ENCODE measurements at places on chromosomes 13 and 19.

- peak; percentile 86 for DNase-seq
- no peaks in the 10 kb centered on the region for H3K36me3 ChIP-seq
- H3K4me1 ChIP-seq = peaks cover 10% of the 10 kb centered on the region
- H3K27ac ChIP-seq = peak overlapping the region; percentile 49
Observed at GRCh38 chr13:48579165-48579918, 46.5 kb upstream of the RCBTB2 start.

DNA sequence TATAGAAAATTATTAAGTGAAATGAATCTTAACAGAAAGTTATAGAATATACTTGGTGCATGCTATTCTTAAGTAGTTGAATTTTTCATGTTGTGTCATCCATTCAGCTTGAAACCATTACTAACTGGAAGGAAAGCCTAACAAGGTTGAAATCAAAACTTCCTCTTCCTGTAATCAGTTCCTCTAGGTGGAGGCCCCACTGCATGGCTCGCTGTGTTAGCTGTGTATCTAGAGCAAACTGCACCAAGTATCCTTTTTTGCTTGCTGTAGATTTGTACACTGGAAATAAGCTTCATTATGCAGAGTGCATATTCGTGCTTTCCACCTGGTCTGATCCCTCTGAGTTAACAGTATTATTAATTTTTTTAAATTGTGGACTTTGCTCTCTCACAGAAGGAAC lies 1146.1 kb downstream of the EFNB2 start:
- no peak overlapping the region for H3K27ac ChIP-seq
- H3K4me3 ChIP-seq = no peak overlapping the region
- no peaks in the 10 kb centered on the region for H3K27me3 ChIP-seq
- DNase-seq = no peak
- H3K4me1 ChIP-seq = no peaks in the 10 kb centered on the region
- H3K36me3 ChIP-seq = no peaks in the 10 kb centered on the region

DNA sequence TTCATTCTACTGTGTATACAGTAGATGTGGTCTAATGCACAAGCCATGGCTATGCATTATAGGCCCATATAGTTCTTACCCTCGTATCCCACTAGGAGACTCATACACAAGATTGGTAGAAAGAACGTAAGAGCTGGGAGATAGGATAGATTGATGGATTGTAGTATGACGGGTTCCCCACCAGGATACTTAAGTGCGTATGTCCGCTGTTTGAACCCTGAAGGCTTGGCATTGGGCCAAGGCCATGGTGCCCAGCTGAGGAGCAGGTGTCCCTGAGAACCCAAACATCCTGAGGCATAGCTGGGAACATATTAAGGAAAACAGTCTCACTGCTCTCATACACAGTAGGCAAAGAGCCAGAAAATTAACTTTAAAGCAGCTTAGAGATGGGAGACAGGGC lies 617.5 kb upstream of the KLF12 start:
- H3K27me3 ChIP-seq = no peaks in the 10 kb centered on the region
- DNase-seq = no peak
- H3K36me3 ChIP-seq = no peaks in the 10 kb centered on the region
- no peaks in the 10 kb centered on the region for H3K4me1 ChIP-seq
- H3K4me3 ChIP-seq = no peak overlapping the region

DNA sequence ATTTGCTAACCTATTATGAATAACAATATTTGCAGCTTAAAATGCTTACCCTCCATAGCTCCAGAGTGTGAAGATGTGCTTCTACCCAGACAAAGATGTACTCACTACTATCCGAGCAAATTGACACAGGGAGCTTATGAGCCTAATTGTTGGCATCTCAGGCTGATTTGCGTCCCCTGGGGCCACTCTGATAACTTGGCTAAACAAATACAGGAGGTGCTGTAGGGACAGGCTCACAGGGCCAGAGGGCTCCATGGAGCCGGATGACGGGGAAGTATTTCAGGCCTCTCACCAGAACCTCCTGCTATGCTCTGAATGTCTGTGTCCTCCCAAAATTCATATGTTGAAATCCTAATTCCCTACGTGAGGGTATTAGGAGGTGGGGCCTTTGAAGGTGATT lies 26.7 kb upstream of the C19orf12 start:
- H3K4me1 ChIP-seq = no peaks in the 10 kb centered on the region
- no peaks in the 10 kb centered on the region for H3K36me3 ChIP-seq
- no peak overlapping the region for H3K27ac ChIP-seq
- no peak for DNase-seq
- no peaks in the 10 kb centered on the region for H3K27me3 ChIP-seq
- no peak overlapping the region for H3K4me3 ChIP-seq

DNA sequence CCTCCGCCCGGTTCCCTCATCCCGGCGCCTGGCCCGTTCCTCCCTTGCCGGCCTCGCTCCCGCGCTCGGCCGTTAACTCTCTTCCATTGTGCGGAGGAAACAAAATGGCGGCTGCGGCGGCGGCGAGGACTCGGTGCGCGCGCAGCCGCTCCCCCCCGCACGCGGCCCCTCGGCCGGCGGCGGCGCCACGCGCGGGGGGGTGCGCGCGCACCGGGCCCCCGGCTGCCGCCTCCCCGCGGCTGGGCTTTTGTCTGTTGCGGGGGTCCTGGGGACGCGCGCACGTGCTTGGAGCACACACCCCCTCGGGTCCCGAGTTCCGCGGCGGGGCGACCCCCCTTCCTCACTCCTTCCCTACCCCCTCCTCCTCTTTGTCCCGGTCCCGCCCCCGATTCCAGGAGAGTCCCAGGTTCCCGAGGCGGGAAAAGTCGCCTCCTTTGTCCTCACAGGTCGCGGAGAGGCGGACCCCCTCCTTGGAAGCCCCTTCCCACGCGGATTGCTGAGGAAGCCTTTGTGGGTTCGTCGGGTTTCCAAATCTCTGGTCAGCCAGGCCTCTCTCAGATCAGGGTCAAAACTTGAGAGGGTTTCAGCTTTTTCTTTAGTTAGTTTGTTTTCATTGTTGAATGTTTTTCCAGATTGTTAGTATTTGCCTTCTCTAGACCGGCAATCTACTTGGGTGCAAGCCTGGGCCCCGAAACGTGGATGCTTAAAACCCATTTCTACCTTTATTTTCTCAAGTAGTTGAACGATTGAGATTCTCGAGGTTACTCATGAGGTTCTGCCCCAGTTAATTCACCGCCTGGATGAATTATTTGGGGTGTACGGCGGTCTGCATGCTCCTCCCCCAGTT lies 687 bp downstream of the ILF3 start:
- no peaks in the 10 kb centered on the region for H3K27me3 ChIP-seq
- H3K4me3 ChIP-seq = peak overlapping the region; percentile 94
- peaks cover 32% of the 10 kb centered on the region for H3K4me1 ChIP-seq
- H3K27ac ChIP-seq = peak overlapping the region; percentile 52

DNA sequence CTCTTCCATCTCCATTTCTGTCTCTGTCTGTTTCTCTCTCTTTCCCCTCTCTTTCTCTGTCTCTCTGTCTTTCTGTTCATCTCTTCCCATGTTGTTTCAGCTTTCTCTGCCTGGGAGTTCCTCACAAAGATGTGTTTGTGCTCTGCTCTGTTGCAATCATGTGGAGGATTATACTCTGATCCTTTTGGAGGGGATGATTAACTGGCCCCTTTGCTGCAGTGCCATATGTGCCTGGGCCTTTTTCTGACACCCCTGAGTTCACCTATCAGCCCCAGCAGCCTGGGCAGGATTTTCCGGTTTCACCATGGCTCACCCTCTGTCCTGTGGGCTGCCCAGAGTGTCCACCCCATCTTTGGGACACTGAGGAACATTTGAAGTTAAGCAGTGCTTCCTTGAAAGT lies 9.0 kb upstream of the TEX26 start:
- H3K4me1 ChIP-seq = no peaks in the 10 kb centered on the region
- H3K4me3 ChIP-seq = no peak overlapping the region
- H3K27ac ChIP-seq = no peak overlapping the region
- no peaks in the 10 kb centered on the region for H3K36me3 ChIP-seq

- H3K36me3 ChIP-seq = peaks cover 3% of the 10 kb centered on the region
- H3K4me3 ChIP-seq = no peak overlapping the region
- H3K27ac ChIP-seq = no peak overlapping the region
- H3K4me1 ChIP-seq = no peaks in the 10 kb centered on the region
- H3K27me3 ChIP-seq = no peaks in the 10 kb centered on the region
Observed at GRCh38 chr13:100362781-100363180, 225.8 kb downstream of the GGACT start.

GRCh38 chr19:18304458-18305310 lies 18.2 kb downstream of the LSM4 start:
- H3K27me3 ChIP-seq = no peaks in the 10 kb centered on the region
- DNase-seq = peak; percentile 78
- peak overlapping the region; percentile 97 for H3K27ac ChIP-seq

DNA sequence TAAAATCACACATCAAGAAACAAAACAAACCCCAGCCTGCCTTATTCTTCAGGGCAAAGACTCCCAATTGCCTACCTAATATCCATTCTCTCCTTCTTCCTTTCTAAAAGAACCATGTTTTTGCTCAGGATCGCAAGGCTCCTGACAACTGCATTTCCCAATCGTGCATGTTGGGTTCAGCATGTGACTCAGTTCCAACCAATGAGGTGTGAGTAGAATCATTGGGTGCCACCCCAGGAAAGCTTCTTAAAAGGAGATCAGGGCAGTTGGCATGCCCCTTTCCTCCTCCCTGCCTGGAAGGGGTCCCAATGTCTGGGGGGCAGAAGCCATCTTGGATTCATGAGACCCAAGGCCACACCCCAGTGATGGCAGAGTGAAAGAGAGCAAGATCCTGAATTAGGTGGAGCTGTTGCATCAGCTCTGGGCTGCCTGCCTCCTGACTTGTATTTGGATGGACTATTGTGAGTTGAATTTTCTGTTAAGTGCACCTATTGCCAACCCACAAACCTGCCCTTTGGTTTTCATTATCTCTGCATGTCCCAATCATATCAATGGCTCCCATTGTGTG lies 26.0 kb upstream of the UBAC2 start:
- DNase-seq = no peak
- no peaks in the 10 kb centered on the region for H3K27me3 ChIP-seq
- H3K27ac ChIP-seq = no peak overlapping the region
- H3K36me3 ChIP-seq = no peaks in the 10 kb centered on the region
- H3K4me1 ChIP-seq = no peaks in the 10 kb centered on the region
- H3K4me3 ChIP-seq = no peak overlapping the region

DNA sequence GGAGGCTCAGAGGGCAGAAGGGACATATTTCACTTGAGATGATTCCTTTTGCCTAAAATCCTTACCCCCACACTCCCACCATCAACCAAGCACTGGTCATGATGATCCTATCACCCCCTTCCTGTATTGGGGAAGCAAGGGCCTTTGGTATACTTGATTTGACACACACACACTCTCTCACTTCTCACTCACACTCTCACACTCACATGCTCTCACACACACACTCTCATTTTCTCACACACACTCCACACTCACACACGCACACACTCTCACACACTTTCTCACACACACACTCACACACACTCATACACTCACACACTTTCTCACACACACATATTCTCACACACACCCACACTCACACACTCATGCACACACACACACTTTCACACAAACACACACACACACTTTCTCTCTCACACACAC lies 8.6 kb downstream of the RGCC start:
- H3K27ac ChIP-seq = peak overlapping the region; percentile 46
- no peaks in the 10 kb centered on the region for H3K36me3 ChIP-seq
- H3K4me1 ChIP-seq = no peaks in the 10 kb centered on the region

DNA sequence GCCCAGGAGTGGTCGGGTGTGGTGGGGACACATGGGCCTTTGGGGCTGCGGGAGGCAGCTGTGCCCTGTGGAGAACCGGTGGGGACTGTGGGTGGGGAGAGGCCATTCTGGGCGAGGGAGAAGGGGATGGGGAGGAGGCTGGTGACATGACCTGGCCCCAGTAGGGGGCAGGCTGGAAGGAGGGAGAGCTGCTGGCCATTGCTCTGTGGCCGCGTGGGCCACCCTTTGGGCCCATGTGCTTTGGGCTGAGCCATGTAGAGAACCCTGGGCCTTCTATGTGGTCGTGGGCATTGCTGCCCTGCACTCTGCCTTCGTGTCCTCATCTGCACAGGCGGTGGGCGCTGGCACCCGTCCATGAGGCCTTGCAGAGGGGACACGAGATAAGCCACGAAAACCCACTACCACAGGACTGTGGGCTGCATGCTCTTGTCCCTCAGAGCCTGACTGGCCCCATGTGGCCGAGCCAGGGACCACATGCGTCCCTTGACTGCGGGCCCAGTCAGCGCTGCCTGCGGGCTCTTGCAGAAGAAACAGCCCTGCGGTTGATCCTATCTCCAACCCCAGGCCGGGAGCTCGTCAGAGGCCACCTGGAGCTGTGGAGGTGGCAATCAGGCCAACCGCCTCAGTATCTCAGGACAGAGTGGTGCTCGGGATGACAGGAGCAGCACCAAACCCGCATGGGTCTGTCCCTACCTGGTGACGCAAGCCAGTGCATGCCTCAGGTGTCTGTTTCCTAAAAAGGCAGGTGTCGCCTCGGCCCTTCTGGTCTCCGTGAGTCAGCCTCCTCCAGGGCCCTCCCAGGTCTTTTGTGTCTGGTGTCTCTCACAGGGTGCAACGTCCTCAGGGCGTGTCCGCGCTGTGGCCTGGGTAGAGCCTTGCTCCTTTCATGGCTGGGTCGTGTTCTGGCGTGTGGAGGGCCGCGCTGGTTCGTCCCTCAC lies 14.3 kb downstream of the FZR1 start:
- H3K27me3 ChIP-seq = no peaks in the 10 kb centered on the region
- no peak overlapping the region for H3K4me3 ChIP-seq
- peak overlapping the region; percentile 63 for H3K27ac ChIP-seq
- no peaks in the 10 kb centered on the region for H3K4me1 ChIP-seq
- H3K36me3 ChIP-seq = peaks cover 80% of the 10 kb centered on the region

DNA sequence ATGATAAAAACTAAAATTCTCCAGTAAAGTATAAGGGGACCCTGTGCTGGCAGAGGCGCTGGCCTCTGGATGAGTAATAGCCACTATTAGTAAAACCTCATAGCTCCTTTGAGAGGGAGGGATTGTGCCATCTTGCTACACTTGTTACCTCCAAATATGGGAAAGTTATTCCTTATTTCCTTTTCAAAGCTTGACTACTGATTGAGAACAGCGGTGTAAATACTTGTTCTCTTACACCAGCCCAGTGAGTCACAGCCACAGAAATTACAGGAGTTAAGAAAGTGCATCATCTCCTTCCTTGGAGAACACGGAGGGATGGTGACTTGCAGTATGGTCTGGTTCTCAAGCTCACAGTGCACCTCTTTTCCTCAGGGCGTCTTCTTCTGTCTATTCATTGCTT lies 379.0 kb downstream of the EFNB2 start:
- no peak for DNase-seq
- no peaks in the 10 kb centered on the region for H3K36me3 ChIP-seq
- H3K4me1 ChIP-seq = no peaks in the 10 kb centered on the region
- H3K27ac ChIP-seq = no peak overlapping the region
- no peak overlapping the region for H3K4me3 ChIP-seq

DNA sequence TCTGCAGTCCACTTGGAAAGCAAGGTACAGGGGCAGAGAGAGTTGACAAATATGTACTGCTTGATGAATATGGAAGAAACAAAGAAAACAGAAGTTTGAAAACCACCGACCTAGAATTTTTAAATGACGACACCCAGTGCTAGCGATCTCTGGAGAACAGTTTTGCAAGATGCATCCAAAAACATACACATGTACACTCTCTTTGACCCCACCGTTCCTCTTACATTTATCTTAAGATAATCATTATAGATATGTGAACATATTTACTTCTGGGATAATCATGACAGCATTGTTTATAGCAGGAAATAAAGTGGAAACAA lies 40.8 kb upstream of the IGSF23 start:
- no peak overlapping the region for H3K27ac ChIP-seq
- no peaks in the 10 kb centered on the region for H3K27me3 ChIP-seq
- H3K4me3 ChIP-seq = no peak overlapping the region

All from small intestine (tissue), 16 donors.